ENCODE measurements at places on chromosomes 16 and 17. TPM values are rescaled to one million over a fixed set of nuclear protein-coding genes. Genes with fewer than 3 reads are reported as not detected.

- H3K4me3 ChIP-seq = no peak overlapping the region
- DNase-seq = no peak
- H3K4me1 ChIP-seq = no peaks in the 10 kb centered on the region
- no peaks in the 10 kb centered on the region for H3K27me3 ChIP-seq
Observed at GRCh38 chr17:70238646-70239045, 69.3 kb downstream of the KCNJ2 start.

The PLD6 gene
- 12.6 TPM for polyA plus RNA-seq

- peaks cover 23% of the 10 kb centered on the region for H3K36me3 ChIP-seq
- peaks cover 15% of the 10 kb centered on the region for H3K4me1 ChIP-seq
- peak within 1 kb of the TSS; percentile 82 for H3K4me3 ChIP-seq
- peak; percentile 96 for DNase-seq
- peak within 1 kb of the TSS; percentile 75 for H3K27ac ChIP-seq
Observed at GRCh38 chr17:42659079-42659931, at the start of gene TUBG2. TUBG2 (plus strand) TSS chr17:42659284; CDS start chr17:42659504, 220 bp downstream.

- no peak for DNase-seq
- H3K36me3 ChIP-seq = peaks cover 3% of the 10 kb centered on the region
- H3K27me3 ChIP-seq = no peaks in the 10 kb centered on the region
- H3K4me3 ChIP-seq = no peak overlapping the region
- no peak overlapping the region for H3K27ac ChIP-seq
- H3K4me1 ChIP-seq = no peaks in the 10 kb centered on the region
Observed at GRCh38 chr17:67132366-67132765, 88.0 kb downstream of the CACNG1 start.

GRCh38 chr16:86517652-86518258 is 7.4 kb downstream of the FOXF1 start:
- peak; percentile 79 for DNase-seq
- no peak overlapping the region for H3K27ac ChIP-seq
- H3K36me3 ChIP-seq = no peaks in the 10 kb centered on the region
- H3K4me1 ChIP-seq = peaks cover 22% of the 10 kb centered on the region
- H3K4me3 ChIP-seq = no peak overlapping the region

- peak overlapping the region; percentile 41 for H3K4me3 ChIP-seq
- no peak overlapping the region for H3K27ac ChIP-seq
- no peak for DNase-seq
- peaks cover 36% of the 10 kb centered on the region for H3K27me3 ChIP-seq
- H3K4me1 ChIP-seq = peaks cover 56% of the 10 kb centered on the region
- no peaks in the 10 kb centered on the region for H3K36me3 ChIP-seq
Observed at GRCh38 chr17:2025622-2026309, 632 bp upstream of the RTN4RL1 start.

The TEX19 gene
- not detected for polyA plus RNA-seq

- no peak for DNase-seq
- peaks cover 18% of the 10 kb centered on the region for H3K4me1 ChIP-seq
- no peak overlapping the region for H3K27ac ChIP-seq
- no peaks in the 10 kb centered on the region for H3K36me3 ChIP-seq
- H3K27me3 ChIP-seq = no peaks in the 10 kb centered on the region
Observed at GRCh38 chr16:75063549-75064088, 53.0 kb downstream of the LDHD start.

DNA sequence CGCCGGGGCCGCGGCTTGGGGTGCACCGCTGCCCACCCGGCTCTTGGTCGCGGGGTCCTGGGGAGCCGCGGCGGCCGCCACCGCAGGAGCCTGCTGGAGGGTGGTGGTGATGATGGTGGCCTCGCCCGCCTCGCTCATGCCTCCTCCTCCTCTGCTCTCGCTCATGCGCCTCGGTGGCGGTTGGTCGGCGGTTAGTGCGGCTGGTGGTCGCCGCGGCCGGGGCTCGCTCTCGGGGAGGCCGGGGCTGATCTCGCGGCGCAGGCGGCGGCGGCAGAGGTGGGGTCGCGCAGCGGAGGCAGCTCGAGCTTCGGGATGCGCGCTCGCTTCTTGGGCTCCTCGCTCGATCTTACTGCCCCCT is 41.6 kb downstream of the AHSP start:
- peaks cover 8% of the 10 kb centered on the region for H3K4me1 ChIP-seq
- no peaks in the 10 kb centered on the region for H3K36me3 ChIP-seq
- no peak overlapping the region for H3K27ac ChIP-seq
- H3K4me3 ChIP-seq = no peak overlapping the region

DNA sequence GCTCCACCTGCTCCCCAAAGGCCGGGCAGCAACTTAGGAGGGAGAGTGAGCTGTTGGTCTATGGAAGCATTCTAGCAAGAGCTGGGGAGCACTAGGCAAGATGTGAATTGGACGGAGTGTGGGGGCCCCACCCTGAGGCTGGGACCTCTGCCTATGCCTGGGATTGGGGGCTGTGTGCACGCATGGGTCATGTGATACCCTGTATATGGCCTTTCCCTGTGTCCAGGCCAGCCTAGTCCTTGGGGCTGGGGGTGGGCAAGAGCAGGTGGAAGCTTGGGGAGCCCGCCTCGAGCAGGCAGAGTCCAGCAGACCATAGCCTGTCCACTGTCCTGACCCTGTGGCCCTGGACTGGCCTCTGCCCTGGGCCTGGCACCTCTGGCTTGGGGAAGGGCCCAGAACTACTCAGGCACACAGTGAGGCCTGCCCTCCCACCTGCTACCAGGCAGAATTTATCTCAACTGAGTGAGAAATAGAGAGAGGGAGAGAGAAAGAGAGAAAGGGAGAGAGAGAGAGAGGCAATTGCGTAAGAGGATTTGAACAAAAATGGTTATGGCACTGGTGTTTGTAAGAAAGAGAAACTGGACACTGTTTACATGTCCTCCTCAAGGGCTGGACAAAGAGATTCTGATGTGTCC is 19.1 kb downstream of the PDP2 start:
- no peak for DNase-seq
- no peaks in the 10 kb centered on the region for H3K27me3 ChIP-seq
- H3K27ac ChIP-seq = no peak overlapping the region
- no peak overlapping the region for H3K4me3 ChIP-seq

The NOTUM gene
- 1.4 TPM for polyA plus RNA-seq

DNA sequence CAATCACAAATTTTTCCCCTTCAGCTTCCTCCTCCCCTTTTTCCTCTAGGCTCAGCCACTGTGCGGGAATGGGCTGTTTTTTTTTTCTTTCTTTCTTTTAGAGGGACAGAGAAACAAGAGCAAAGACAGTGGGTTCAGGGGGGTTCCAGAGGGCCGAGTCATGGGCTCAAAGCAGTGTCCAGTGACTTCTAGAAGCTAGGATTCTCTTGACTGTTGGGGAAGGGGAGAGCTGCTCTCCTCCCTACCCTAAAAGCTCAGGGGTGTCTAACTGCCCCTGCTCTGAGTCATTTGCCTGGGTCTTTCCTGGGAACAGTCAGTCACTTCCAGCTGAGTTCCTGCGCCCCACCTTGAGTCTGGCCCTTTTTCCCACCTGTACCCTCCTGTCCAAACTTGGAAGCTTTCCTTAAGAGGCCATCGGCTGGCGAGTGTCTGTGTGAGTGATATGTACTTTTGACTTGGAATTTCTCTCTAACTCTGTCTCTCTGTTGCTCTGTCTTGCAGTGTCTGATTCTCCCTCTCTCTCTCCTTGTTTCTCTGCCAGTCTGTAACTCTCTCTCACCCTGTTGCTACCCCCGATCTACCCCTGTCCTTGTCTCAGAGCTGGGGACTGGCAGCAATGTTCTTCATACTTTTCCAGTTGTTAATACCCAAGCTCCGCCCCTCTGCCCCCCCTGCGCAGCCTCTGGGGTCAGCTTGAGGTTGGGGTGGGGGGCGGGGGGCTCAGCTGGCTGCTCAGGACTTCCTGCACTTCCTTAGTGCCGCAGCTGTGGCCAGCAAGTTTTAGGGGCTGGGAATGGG is 2.4 kb downstream of the THRA start:
- H3K36me3 ChIP-seq = peaks cover 4% of the 10 kb centered on the region
- peak overlapping the region; percentile 89 for H3K27ac ChIP-seq
- no peak for DNase-seq
- H3K4me3 ChIP-seq = peak overlapping the region; percentile 95
- peaks cover 86% of the 10 kb centered on the region for H3K4me1 ChIP-seq
- no peaks in the 10 kb centered on the region for H3K27me3 ChIP-seq

DNA sequence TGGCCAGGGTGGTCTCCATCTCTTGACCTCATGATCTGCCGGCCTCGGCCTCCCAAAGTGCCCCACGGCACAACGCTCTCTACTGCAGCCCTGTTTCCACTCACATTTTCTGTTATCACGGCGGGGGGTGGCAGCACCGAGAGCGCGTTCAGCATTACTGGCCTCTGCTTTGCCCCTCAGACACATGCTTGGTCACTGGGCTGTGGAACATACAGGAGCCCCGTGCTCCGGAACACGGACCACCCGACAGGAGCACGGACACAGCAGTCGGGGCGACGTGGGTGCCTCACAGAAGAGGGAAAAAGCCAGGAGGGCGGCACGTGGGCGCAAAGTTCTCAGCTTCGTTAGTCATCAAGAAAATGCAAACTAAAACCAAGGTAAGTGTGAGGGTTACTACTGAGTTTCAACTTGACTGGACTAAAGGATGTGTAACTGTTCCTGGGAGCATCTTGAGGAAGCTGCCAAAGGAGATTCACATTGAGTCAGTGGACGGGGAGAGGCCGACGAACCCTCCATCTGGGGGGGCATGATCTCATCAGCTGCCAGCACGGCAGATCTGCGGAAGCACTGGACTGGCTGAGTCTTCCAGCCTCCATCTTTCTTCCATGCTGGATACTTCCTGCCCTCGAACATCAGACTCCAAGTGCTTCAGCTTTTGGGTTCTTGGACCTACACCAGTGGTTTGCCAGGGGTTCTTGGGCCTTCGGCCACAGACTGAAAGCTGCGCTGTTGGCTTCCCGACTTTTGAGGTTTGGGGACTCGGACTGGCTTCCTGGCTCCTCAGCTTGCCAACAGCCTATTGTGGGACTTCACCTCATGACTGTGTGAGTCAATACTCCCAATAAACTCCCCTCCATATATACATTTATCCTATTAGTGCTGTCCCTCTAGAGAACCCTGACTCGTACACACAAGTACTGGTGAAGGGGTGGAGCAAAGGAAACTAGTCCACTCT is 106.8 kb downstream of the ZNF778 start:
- H3K27me3 ChIP-seq = no peaks in the 10 kb centered on the region
- peaks cover 58% of the 10 kb centered on the region for H3K4me1 ChIP-seq
- DNase-seq = no peak
- peaks cover 19% of the 10 kb centered on the region for H3K36me3 ChIP-seq
- H3K4me3 ChIP-seq = no peak overlapping the region

DNA sequence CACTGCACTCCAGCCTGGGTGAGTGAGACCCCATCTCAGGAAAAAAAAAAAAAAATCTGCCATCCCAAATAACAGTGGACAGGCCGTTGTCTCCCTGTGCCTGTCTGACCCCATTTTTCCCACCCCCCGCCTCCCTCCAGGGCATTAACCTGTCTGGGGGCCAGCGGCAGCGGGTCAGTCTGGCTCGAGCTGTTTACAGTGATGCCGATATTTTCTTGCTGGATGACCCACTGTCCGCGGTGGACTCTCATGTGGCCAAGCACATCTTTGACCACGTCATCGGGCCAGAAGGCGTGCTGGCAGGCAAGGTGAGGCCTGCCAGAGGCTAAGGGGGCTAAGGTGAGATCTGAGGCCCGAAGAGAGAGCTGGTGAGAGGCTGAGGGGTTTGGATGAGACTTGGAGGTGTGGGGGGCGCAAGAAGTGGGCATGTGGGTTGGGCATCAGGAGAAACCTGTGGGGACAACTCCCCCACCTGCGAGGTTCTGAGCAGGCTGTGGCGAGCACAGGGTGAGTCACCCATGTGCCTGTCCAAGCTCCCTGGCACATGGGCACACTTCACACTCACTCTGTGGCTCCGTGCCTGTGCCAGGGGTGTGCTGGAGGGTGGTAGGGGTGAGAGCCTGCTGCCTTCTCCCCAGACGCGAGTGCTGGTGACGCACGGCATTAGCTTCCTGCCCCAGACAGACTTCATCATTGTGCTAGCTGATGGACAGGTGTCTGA is 34.7 kb downstream of the ANKRD40 start:
- no peaks in the 10 kb centered on the region for H3K36me3 ChIP-seq
- H3K27ac ChIP-seq = no peak overlapping the region
- no peak for DNase-seq
- H3K27me3 ChIP-seq = no peaks in the 10 kb centered on the region
- no peak overlapping the region for H3K4me3 ChIP-seq

GRCh38 chr16:11481987-11482386 is 104.7 kb downstream of the LITAF start:
- no peaks in the 10 kb centered on the region for H3K36me3 ChIP-seq
- H3K4me1 ChIP-seq = no peaks in the 10 kb centered on the region
- no peaks in the 10 kb centered on the region for H3K27me3 ChIP-seq
- no peak overlapping the region for H3K27ac ChIP-seq
- no peak for DNase-seq

GRCh38 chr16:12798846-12799245 is 4.8 kb downstream of the CPPED1 start:
- H3K27ac ChIP-seq = no peak overlapping the region
- no peak overlapping the region for H3K4me3 ChIP-seq
- no peaks in the 10 kb centered on the region for H3K36me3 ChIP-seq
- peaks cover 5% of the 10 kb centered on the region for H3K4me1 ChIP-seq

The TRIM37 gene
- 61.5 TPM for polyA plus RNA-seq

DNA sequence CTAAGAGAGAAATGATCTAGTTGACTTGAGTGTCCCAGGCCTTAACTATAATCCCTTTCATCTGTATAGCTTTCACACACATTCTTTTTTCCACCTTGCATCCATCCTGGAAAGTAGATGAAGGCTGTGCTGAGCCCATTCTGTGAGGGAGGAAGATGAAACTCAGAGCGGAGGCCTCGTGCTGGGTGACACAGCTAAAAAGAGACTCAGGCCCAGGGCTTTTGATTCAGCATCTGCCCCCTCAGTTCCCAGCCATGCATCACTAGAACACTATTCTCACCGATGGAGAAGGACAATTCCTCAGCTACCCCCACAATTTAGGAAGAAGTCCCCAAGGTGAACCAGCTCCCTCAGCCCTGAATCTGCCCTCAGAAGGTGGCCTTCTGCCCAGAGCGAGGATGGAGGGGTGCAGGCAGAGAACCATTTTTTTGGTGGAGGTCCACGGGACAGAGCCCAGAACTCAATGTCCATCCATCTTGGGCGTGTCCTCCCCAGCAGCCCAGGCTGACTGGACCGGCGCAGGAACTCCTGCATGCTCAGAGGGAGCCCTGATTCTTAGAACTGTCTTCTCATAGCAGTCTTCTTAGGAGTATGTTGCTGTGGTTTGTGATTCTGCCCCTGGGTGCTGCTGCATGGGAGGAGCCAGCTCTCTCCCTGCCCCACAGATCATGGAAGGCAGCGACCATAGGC is 5.8 kb upstream of the MYCBPAP start:
- H3K4me3 ChIP-seq = no peak overlapping the region
- H3K27me3 ChIP-seq = no peaks in the 10 kb centered on the region
- no peaks in the 10 kb centered on the region for H3K4me1 ChIP-seq
- no peak for DNase-seq
- no peak overlapping the region for H3K27ac ChIP-seq
